Caudate nucleus (tissue), 63 donors: ENCODE measurements at places on chromosomes 1 and 21.

DNA sequence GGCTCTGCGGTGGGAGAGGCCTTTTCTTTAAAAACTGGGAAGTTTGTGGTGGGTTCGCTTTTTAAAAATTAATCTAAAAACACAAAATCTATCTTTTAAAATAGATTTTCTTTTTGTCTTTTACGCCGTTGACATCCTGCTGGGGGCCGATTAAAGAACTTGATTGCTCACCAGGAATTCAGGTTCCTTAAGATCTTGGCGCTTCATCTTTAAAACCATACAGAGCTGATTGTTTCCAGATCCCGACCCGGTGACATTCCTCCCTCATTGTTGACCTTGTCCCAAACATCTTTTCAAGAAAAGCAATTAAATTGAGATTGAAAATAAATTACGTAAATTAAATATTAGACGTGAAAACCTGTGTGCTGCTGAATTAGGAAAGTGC, 546 bp upstream of the ZNF697 start:
- DNase-seq: no peak

DNA sequence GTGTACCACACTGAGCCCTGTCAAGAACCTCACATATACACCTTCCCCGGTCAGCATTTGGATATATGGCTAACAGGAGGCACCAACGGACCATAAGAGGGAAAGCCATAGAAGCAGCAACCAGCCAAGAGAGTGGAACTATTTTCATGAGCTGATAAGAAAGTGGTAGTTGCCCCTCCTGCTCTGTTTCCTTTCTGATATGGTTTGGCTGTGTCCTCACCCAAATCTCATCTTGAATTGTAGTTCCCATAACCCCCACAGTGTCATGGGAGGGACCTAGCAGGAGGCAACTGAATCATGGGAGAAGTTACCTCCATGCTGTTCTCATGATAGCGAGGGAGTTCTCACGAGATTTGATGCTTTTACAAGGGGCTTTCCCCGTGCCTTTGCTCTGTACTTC, 366.1 kb upstream of the DAB1 start:
- DNase-seq: no peak

GRCh38 chr1:110634455-110635311, 28.5 kb upstream of the KCNA2 start:
- DNase-seq: peak; percentile 38

DNA sequence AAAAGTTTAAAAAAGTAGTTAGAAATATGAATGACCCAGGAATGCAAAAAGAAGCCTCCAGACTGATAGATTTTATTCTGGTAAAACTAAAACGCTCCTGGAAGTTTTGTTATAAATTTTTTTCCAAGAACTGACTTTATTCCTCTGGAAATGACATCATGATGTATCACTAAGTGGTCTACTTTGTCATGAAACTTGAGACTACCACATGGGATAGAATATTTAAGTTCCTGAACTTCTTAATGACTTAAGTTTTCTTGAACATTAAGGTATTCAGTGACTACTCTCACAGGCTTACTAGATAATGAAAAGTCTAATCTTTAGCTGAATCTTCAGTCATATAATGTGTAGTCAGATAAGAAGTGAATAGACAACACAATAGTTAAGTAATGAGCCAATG, 842.2 kb downstream of the USP25 start:
- no peak for DNase-seq

GRCh38 chr1:229203030-229203751, 67.7 kb upstream of the RAB4A start:
- no peak for DNase-seq

DNA sequence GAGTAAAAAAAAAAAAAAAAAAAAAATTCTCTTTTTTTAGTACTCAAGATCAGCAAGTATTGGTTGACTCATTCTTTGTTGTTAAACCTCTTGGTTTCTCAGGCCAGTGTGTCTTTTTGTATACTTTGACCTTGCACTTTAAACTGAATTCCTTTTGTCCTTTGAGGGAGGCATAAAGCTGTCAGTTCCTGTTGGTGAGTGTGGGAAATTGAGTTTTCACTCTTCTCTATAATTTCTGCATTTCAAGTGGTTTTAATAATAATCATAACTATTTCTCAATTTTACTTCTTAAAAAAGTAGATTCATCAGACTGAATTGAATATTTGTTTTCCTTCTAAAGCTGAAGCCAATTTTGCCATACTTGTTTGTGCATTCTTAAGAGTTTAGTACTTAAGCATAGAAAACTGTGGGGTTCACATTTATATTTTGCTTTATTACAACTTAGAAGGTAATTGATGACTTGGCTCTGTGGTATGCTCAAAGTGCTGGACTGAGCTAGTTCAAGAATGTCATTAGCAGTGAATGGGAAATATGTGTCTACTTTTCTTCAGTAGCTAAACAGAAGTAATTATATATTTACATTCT, 43.4 kb downstream of the ITSN1 start:
- DNase-seq: no peak

DNA sequence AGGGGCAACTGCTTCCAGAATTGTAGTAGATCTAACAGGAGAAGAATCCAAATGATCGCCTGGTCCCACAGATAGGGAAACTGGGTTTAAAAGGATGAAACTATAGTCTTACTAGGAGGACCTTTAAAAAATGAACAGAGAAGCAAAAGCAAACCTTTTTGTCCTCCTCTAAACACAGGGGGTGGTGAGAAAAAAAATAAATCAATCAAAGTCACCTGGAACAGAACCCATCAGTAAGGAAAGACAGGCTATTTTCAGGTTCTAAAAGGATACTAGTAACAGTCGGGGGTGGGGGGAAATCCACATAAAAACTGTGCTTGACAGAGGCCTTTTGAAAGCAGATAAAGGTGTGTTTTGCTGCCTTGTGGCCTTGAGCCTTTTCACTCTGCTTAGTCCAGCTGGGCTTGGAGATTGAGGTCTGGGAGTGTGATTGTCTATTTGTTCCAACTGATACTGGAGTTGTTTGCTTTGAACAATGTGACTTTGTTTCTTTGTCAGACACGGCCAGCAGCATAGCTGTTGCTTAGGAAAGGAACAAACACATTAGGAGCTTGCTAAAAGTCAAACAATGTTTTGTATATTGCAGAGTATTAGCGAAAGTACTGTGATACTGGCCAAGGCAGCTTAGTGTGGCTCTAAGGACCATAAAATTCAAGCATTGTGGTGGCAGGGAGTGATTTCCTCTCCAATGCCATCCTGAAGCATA, 141.1 kb upstream of the IRF2BP2 start:
- no peak for DNase-seq

- peak; percentile 43 for DNase-seq
Measured at GRCh38 chr1:204477036-204477740, 17.4 kb downstream of the PIK3C2B start.

GRCh38 chr1:175524003-175524402, 219.4 kb downstream of the TNR start:
- DNase-seq: no peak

DNA sequence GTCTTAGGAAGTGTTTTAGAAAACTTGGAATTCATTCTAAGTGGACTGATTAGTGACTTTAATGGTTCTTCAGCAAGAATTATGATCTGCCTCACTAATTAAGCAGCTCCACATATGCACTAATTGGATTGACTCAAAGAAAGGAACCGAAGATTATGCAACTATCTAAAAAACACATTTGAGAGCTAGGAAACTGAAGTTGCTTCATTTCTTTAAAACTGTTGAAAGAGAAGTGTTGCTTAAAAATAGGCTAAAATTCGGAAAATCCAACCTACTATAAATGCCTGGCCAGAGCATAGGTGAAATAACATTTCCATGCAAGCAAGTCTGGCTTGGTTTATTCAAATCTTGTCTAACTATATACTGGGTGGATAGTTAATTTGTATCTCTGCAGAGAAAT, 502.9 kb upstream of the ZRANB2 start:
- DNase-seq: no peak

DNA sequence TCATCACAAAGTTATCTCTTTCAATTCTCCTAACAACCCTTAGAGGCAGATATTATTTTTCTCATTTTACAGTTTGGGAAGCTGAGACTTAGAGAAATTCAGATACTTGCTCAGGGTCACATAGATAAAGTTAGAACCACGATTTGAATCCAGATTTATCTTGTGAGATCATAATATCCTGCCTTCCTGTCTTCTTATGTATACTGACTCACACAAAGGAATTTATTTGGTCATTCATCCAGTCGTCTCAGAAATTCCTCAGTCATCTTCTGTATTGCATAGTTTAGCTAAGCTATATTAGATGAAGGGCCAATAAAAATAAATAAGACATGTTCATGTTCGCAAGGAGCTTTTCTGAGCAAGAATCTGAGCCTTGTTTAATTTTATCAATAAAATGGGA, 35.8 kb upstream of the RUNX1 start:
- no peak for DNase-seq

- no peak for DNase-seq
Measured at GRCh38 chr1:41918450-41919043, at the start of gene HIVEP3. TSS of gene HIVEP3 (minus strand) at chr1:41918922.

DNA sequence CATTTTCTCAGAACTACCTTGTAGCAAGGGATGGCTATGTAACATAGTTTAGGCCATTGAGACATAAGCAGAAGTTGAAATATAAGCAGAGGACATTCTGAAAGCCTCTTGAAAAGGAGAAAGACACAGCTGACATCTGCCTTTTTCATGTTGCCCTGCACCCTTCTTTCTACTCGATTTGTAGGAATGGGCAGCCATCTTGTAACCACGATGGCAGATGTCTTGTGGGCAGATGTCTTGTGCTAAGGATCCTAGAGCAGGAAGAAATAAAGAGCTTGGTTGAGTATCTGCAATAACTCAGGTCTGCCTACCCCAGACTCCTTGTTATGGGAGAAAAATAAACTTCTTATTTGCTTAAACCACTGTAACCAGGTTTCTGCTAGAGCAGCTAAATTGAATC, 351.0 kb downstream of the PDE4B start:
- no peak for DNase-seq

- DNase-seq: no peak
Measured at GRCh38 chr1:78490861-78491450, at the start of gene PTGFR. TSS of gene PTGFR (plus strand) at chr1:78490974. CDS start at chr1:78492744, 1,770 bp downstream.

GRCh38 chr1:201702936-201703335, 126.0 kb upstream of the IPO9 start:
- no peak for DNase-seq

GRCh38 chr1:230994860-230995259, 16.0 kb downstream of the ARV1 start:
- no peak for DNase-seq

DNA sequence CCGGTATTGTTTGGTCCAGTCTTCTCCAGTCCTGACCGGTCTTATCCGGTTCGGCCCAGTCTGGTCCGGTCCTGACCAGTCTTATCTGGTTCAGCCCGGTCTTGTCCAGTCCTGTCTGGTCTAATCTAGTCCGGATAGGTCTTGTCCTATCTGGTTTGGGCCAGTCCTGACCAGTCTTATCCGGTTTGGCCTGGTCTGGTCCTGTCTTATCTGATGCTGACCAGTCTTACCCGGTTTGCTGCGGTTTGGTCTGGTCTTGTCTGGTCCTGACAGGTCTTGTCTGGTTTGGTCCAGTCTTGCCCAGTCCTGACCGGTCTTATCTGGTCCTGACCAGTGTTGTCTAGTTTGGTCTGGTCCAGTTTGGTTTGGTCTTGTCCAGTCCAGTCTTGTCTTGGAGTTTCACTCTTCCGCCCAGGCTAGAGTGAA, 30.1 kb downstream of the DHX9 start:
- DNase-seq: no peak

DNA sequence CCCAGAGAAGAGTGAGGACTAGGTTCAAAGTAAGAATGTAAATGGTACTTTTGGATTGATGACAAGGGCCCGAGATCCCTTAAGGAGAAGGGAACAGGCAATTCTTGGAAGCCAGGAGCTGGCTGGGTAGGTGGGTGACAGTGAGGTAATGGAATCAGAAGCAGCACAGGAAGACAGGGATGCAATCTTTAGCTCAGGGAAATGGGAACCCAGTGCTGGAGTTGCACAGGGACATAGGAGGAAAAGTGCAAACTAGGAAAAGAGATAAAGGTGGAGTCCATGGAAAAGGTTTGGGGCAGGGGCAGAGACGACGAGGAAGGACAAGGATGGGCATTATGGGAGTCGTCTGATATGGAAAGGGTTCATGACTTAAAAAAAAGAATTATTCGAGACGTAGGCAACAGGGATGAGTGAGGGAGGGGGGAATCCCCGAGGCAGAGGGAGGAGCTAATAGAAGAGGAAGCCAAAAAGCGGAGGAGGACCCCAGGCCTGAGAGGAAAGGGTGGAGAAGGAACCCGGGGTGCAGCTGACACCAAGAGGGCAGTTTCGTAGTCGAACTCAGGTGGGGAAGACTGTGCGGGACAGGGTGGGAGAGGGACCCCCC, 495 bp downstream of the PI4KB start:
- DNase-seq: no peak
